ENCODE measurements at places on chromosomes 12 and 14.

- H3K27me3 ChIP-seq = no peaks in the 10 kb centered on the region
- no peak overlapping the region for H3K27ac ChIP-seq
- peaks cover 20% of the 10 kb centered on the region for H3K36me3 ChIP-seq
- no peaks in the 10 kb centered on the region for H3K4me1 ChIP-seq
- DNase-seq = no peak
Observed at GRCh38 chr12:9626821-9627220, 19.1 kb upstream of the KLRB1 start.

DNA sequence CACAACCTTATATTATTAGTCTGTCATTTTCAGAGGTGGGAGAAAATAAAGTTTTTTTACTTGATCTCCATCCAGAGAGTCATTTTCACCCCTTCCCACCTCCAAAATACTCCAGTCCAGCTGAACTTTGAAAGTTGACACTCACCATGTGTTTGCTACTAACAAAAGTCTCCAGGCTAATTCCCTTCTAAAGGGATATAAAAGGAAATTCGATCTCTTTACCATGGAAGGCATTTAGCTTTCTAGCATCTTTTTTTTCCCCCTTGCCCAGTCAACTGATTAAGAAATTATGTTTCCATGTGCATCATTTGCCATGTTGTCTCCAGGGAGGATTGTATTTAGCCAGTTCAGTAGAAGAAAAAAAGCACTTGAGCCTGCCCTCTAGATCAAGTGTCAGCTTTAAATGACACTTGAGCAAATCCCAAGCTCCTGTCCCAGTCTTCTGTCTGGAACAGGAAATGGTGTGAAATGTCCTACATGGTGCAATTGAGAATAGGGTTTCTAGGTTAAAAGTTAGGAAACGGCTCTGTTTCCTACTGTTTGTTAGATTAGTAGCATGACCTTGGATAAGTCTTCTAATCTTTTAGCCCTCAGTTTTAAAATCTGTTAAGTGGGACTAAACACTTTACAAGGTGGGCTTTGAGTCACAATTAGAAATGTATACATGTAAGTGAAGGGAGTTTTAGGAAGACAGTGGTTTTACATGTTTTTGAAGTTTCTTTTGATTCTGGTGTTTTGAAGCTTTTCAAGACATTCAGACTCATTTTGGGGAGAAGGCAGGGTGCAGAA is 67.2 kb downstream of the GNS start:
- no peaks in the 10 kb centered on the region for H3K27me3 ChIP-seq
- no peak for DNase-seq
- H3K4me3 ChIP-seq = peak overlapping the region; percentile 71
- peaks cover 19% of the 10 kb centered on the region for H3K36me3 ChIP-seq
- peaks cover 59% of the 10 kb centered on the region for H3K4me1 ChIP-seq

DNA sequence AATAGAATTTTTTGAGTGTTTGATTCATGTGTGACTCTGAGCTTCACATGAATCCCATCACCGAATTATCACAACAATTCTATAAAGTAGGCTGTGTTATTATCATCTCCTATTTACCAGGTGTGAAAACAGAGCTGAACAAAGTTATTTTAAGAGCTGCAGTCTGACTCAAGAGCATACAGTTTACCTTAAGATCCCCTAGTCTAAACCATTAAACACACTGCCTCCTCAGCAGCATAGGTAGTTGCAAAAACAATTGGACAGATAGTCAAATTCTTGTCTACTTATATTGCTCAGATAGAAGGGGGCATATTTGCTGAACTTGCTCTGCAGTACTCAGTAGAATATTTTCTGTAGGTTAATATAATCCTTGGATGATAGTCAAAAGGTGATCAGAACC is 219.8 kb upstream of the ATP2B1 start:
- no peaks in the 10 kb centered on the region for H3K27me3 ChIP-seq
- H3K27ac ChIP-seq = no peak overlapping the region
- no peak overlapping the region for H3K4me3 ChIP-seq
- no peak for DNase-seq

GRCh38 chr12:65500091-65500900 is 221.8 kb downstream of the MSRB3 start:
- peak overlapping the region; percentile 35 for H3K4me3 ChIP-seq
- H3K27ac ChIP-seq = no peak overlapping the region
- H3K36me3 ChIP-seq = peaks cover 4% of the 10 kb centered on the region
- H3K27me3 ChIP-seq = peaks cover 8% of the 10 kb centered on the region

DNA sequence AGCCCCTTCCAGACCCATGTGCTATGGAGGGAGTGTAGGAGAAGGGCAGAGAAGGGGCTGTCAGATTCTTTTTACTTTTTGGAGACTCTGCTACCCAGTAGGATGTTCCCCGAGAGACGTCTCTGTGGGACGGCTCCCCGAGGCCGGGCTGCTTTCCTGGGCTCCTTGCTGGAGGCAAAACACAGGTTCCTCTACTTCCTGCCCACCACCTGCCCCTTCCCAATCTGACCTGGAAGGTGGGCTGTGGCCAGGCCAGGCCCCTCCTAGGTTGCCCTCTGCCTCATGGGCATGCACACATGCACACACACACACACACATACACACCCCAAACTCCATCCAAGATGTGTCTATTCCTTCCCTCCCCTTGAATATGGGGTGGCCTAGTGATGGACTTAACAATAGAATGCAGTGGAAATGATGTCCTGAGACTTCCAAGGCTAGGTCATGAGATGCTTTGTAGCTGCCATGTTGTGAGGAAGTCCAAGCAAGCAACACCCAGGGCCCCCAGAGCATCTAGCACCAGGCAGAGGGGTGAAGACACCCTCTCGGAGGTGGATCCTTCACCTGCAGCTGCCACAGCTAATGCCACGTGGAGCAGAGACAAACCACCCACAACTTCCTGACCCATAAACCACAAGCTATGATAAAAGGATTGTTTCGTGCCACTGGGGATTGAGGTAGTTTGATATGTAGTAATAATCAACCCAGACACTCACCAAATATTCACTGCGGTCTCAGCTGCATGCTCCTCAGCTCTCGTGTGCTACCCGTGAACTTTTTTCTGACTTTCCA is 1.6 kb upstream of the ASB2 start:
- no peak overlapping the region for H3K4me3 ChIP-seq
- DNase-seq = no peak
- no peak overlapping the region for H3K27ac ChIP-seq
- H3K36me3 ChIP-seq = no peaks in the 10 kb centered on the region

- no peak overlapping the region for H3K4me3 ChIP-seq
- no peaks in the 10 kb centered on the region for H3K36me3 ChIP-seq
- no peaks in the 10 kb centered on the region for H3K4me1 ChIP-seq
- H3K27me3 ChIP-seq = no peaks in the 10 kb centered on the region
- no peak overlapping the region for H3K27ac ChIP-seq
Observed at GRCh38 chr12:60191676-60192359, 596.0 kb downstream of the SLC16A7 start.

DNA sequence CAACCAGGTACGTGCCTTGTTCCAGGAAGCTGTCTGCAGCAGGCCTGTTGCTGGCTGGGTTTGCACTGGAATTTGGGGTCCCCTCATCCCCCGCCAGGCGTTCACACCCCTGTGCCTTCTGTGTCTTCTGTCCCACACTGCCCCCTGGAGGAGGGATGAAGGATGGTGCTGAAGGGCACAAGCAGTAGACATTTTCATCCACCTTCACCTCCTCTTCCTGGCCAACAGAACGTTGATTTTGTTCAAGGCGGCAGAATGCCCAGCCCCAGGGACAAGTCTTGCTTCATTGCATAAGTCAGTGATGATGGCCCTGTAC is 122.1 kb downstream of the CALM1 start:
- H3K4me1 ChIP-seq = peaks cover 27% of the 10 kb centered on the region
- no peaks in the 10 kb centered on the region for H3K27me3 ChIP-seq
- no peaks in the 10 kb centered on the region for H3K36me3 ChIP-seq
- no peak overlapping the region for H3K27ac ChIP-seq
- no peak for DNase-seq

- DNase-seq = no peak
- H3K4me3 ChIP-seq = no peak overlapping the region
- no peak overlapping the region for H3K27ac ChIP-seq
Observed at GRCh38 chr12:116673681-116674111, 64.2 kb downstream of the SPRING1 start.

GRCh38 chr14:78709795-78710557 is 539.8 kb downstream of the NRXN3 start:
- H3K4me3 ChIP-seq = no peak overlapping the region
- H3K27me3 ChIP-seq = peaks cover 7% of the 10 kb centered on the region
- no peak overlapping the region for H3K27ac ChIP-seq
- no peak for DNase-seq
- H3K4me1 ChIP-seq = peaks cover 6% of the 10 kb centered on the region
- no peaks in the 10 kb centered on the region for H3K36me3 ChIP-seq

GRCh38 chr14:54776361-54777001 is 126.1 kb downstream of the GCH1 start:
- H3K4me1 ChIP-seq = peaks cover 28% of the 10 kb centered on the region
- DNase-seq = no peak
- no peak overlapping the region for H3K4me3 ChIP-seq
- H3K36me3 ChIP-seq = peaks cover 14% of the 10 kb centered on the region

DNA sequence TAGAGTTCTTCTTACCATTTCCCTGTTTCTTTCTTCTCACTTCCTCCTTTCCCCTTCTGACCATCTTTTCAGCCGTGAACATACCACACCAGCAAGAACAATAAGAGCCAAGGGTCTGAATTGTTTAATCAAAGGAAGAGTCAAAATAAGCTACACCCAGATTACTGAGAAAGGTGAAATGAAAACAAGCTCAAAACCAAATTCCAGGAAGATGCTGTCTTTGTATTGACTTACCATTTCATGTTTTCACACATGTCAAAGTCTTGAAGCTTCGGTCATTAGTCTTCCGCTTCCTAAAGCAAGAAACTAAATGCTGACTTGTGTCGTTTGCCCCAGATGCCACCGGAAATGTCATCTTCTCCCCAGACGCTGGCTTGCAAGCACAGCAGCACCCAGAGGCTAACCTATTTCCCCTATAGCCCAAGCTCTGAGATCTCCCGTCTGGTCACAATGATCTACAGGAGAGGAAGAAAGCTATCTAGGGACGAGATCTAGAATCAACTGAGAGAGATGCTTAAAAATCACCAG is 136.5 kb upstream of the AMIGO2 start:
- no peak overlapping the region for H3K4me3 ChIP-seq
- H3K27ac ChIP-seq = no peak overlapping the region
- H3K4me1 ChIP-seq = no peaks in the 10 kb centered on the region
- no peak for DNase-seq

DNA sequence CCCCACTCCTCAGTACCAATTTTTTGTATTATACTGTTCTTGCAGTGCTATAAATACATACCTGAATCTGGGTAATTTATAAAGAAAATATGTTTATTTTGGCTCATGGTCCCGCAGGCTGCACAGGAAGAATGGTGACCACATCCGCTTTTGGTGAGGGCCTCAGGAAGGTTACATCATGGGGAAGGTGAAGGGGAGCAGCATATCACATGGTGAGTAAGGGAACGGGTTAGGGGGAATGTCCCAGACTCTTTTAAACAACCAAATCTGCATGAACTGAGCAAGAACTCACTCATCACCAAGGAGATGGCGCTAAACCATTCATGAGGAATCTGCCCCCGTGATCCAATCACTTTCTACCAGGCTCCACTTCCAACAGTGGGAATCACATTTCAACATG is 40.0 kb downstream of the OSBPL8 start:
- no peaks in the 10 kb centered on the region for H3K27me3 ChIP-seq
- no peaks in the 10 kb centered on the region for H3K4me1 ChIP-seq
- H3K4me3 ChIP-seq = no peak overlapping the region
- H3K36me3 ChIP-seq = peaks cover 29% of the 10 kb centered on the region
- DNase-seq = no peak

- H3K4me1 ChIP-seq = peaks cover 19% of the 10 kb centered on the region
- H3K4me3 ChIP-seq = no peak overlapping the region
- DNase-seq = no peak
- no peak overlapping the region for H3K27ac ChIP-seq
- H3K36me3 ChIP-seq = no peaks in the 10 kb centered on the region
Observed at GRCh38 chr12:62813031-62813829, 121.7 kb downstream of the PPM1H start.

- H3K27ac ChIP-seq = peak overlapping the region; percentile 92
- H3K4me1 ChIP-seq = peaks cover 23% of the 10 kb centered on the region
- no peaks in the 10 kb centered on the region for H3K27me3 ChIP-seq
- H3K4me3 ChIP-seq = peak overlapping the region; percentile 97
- peaks cover 10% of the 10 kb centered on the region for H3K36me3 ChIP-seq
Observed at GRCh38 chr14:76810953-76811400, 1.7 kb downstream of the ANGEL1 start.
